ENCODE measurements at places on chromosomes 16 and 17.

DNA sequence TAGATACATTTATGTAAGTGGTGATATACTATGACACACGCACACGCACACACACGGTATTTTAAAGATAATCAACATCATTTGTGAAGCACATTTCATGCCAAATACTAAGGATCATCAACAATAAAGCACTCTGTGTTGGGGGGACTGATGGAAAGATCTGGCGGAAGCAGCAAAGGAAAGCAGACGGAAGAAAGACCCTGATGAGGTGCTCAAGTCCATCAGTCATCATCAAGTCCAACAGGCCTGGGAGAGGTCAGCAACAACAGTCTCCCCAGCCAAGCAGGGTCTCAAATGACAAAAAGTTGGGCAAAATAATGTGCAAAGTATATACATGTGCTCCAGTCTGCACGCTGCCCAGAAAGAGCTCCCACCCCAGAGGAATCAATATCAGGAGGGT lies 55.5 kb downstream of the HIC1 start:
- DNase-seq: no peak

- DNase-seq: no peak
Measured at GRCh38 chr17:72611172-72611571, 481.3 kb downstream of the SLC39A11 start.

DNA sequence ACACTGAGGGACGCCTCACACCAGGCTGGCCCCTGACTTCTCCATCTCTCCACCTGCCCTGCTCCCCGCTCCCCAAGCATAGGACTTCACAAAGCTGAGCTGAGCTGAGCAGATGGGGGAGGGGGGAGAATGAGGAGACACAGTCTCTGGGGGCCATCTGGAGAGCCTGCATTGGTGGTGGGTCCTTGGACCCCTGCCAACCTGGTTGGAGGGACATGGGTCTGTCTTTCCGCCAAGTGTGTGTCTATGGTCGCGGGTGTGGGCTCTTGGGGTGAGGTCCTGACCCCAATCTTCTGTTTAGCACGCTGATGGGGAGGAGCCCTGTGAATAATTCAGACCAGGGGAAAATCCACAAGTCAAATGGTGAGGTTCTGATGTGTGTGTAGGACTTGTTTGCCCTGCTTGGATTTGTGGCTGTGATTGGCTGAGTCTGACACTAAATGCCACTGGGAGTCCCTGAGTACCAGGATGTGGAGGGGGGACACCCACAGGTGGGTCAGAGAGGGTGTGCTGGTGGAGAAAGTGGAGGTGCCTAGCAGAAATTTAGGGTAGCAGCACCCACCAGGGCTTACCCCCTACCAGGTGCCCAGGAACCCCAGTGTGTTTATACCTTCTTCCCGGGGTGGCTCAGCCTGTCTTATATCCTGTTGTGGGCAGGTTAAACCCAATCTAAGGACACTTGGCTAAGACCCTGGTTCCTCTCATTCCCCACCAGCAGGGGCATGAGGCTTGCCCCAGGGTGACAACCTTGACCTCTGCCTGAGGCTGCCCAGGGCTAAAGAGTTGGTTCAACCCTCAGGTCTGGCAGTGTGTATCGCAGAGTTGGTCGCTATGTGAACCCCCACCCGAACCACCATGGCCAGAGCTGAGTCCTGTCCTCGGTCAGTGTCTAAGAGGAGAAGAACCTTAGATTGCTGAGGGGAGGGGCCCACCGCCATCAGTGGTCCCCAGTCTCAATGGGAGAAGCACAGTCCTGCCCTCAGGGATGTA lies 2.1 kb downstream of the FMNL1 start:
- DNase-seq: peak; percentile 75

DNA sequence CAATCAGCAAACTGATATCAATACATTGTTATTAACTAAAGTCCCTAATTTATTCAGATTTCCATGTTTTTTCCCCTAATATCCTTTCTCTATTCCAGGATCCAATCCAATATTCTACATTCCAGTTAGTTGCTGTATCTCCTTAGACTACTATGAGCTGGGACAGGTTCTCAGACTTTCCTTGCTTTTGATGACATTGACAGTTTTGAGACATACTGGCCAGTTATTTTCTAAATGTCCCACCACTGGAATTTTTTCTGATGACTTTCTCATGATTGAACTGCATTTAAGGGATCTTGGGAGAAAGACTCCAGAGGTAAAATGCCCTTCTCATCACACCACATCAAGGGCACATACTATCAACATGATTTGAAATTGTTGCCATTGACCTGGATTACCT lies 177.1 kb upstream of the MAF start:
- no peak for DNase-seq

GRCh38 chr17:63760771-63761539 lies 12.4 kb downstream of the CCDC47 start:
- DNase-seq: no peak

GRCh38 chr17:10417431-10417830 lies 4.3 kb downstream of the MYH8 start:
- no peak for DNase-seq

DNA sequence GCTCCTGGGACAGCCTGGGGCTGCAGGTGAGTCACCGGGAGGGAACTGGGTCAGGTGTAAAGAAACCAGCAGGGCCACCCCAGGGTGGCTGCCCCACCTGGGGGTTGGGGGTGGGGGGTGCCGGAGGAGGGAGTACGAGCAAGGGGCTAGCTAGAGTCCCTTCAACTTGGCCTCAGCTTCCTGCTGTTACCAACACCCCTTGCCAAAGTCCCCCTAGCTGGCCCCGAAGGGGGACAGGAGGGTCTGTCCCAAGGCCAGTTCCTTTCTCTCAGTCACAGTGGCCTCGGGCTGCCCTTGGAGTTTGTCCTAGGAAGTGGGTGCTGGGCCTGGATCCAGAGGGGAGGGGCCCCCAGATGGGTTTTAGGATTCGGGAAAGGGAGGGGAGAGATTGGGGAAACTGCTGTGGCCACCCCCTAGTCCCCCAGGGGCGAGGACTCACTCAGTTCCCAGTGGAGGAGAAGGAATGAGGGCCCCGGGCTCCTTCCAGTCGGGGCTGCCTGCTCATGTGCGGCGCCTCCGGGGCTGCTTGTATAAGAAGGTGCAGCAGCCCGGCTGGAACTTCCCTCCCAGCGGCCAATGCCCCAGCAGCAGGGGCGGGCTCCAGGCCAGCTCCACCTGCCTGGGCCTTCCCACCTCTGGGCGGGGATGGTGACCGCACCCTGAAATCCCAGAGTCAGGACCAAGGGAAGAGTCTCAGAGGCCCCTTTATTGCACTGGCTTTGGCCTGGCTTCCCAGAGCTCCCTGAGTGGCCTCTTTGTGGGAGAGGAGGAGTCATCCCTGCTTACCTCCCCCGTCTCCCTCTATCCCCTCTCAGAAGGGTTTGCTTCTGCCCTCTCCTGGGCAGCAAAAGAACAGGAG lies 7.3 kb downstream of the ARHGAP27 start:
- DNase-seq: no peak

DNA sequence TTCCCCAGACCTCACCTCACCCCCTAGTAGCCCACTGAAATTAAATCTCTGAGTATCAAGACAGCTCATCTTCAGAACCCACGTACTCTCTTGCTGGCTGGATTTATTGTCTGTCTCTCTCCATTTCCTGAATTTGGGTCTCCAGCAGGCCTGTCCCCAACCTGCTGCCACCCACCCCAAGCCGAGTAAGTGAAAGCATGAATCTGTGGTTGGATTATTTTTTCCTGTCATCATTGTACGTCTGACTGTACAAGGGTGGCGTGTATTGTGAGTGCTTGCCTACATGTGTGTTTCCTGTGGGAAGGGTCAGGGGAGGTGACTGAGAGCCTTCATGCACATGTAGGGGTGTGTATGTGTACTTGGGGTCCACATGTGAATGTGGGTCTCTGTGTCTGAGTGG lies 5.4 kb downstream of the TNP2 start:
- DNase-seq: no peak

- DNase-seq: no peak
Measured at GRCh38 chr16:84087001-84087400, 29.7 kb downstream of the MBTPS1 start.

DNA sequence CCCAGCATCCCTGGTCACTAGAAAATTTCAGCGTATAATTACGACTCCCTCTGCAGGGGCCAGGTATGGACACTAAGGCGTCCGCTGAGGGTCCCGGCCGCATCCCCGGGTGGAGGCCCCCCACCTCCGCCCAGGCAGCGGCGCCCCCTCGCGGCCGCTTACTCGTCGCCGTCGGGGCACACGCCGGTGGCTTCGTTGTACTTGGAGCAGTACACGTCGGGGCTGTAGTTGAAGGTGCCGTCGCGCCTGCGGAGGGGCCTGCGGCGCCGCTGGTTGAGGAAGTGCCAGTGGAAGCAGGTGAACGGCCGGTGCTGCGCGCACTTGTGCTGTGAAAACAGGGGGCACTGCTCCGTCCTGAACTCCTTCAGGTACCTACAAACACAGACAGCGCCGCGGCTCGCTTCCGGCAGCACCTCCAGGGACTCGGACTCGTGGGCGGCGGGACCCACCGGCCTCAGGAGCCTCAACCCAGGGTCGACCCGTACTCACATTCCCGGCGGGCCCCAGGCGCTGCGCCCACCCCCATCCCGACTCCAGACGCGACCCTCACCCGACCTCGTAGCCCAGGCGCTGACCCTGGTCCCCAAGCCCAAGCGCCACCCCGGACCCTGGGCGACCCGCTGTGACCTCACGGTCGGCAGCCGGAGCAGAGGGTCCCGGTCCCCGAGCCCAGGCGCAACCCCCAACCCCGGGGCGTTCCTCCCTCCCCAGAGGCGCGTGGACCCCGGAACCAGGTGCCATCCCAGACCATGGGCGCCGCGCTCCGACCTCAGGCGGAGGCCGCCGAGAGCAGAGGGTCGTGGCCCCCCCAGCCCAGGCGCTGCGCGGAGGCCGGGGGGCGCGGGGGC lies 596 bp downstream of the UNKL start:
- peak; percentile 65 for DNase-seq

DNA sequence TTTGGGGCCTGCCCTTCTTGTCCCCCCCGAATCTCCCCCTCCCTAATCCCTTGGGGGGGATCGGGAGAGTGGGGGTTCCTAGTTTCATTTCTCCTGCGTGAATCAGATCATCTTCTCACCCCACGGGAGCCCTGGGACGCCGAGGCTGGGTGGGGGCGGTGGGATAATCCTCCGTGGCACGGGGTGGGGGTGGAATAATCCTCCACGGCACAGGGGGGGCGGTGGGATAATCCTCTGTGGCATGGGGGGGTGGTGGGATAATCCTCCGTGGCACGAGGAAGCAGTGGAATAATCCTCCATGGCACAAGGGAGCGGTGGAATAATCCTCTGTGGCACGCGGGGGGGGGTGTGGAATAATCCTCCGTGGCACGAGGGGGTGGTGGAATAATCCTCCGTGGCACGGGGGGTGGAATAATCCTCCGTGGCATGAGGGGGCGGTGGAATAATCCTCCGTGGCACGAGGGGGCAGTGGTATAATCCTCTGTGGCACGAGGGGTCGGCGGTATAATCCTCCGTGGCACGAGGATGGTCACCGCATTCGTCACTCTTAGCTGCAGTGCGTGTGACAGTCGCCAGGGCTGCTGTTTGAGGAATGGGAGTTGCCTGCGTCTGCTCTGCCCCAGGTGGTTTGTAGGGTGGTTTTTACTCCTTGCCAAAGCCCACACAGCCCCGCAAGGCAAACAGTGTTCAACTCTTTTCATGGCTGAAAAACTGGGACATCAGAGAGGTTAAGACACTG lies 156.9 kb downstream of the LAT start:
- no peak for DNase-seq

- no peak for DNase-seq
Measured at GRCh38 chr17:61126473-61127249, 273.0 kb upstream of the TBX2 start.

DNA sequence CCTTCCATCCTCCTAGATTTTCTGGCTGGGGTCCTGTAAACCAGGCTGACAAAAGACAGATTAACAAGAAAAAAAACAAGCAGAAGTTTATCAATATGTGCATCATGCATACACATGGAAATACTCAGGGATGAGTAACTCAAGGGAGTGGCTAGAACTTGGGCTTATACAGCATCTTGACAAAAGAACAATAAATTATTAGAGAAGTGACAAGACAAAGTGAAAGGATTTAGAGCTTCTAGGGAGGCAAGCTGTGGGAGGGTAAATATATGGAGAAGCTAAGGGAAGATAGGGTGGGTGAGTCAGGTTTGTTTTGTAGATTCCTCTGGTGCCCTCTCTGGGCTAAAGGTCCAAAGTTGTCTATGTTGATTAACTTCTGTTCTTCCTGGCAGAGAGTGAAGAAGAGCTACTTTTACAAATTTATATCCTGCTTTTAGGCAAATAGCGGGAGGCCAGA lies 48.0 kb upstream of the NDRG4 start:
- DNase-seq: no peak

DNA sequence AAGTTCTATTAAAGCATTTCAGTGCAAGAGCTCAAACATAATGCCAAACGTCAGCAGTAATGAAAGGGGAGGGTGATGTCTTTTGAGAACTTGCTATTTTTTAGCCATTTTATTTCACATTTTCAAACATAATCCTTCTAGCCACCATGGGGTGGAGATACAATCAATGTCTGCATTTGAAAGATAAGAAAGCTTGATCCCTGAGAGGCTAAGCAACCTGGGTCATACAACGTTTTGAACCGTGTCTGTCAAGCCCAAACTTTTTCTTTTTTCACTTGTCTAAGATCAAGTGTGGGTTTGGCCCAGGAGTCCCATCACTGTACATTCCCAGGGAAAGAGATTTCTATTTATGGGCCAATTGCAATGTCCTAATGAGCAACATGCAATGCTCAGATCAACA lies 331.1 kb downstream of the SLC39A11 start:
- DNase-seq: no peak

DNA sequence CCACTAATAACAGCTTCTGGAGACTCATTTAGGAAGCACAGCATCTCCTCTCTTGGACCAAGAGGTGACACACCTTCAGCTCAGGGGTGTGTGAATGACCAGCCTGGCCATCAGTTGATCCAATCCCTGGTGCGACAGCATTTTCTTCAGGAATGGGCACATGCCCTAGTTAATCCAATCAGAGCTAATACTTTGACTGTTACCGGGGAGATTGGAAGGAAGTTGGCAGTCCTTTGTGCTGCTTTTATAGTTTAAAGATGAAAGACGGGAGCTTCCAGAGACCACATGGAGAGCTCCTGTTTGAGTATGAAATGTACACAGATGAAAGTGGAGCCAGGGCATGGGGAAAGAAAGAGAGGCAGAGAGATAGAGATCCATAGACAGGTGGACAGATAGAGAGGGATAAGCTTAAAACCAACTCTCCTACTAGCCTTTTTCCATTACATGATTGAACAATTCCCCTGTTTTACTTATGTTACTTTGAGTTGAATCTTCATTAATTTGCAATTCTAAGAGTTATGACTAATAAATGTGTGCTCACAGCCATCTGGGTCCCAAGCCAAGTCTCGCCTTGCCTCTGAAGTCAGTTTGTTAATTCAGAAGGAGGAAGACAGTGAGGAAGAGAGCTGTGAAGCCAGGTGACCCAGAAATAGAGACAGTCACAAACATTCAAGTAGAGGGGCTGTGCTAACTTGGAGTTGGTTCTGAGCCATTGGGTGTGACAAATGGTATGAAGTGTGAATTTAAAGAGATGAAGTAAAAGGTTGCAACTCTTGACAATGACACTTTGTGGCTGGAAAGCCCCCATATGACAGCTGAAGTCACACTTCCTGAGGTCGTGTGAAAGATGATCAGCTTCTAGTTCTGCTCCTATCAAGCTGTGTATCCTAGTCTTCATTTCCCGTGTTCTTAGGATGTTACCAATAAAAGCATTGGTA lies 120.0 kb upstream of the GOT2 start:
- DNase-seq: no peak
